ENCODE measurements at places on chromosomes 1 and 21. TPM values are rescaled to one million over a fixed set of nuclear protein-coding genes. Genes with fewer than 3 reads are reported as not detected.

DNA sequence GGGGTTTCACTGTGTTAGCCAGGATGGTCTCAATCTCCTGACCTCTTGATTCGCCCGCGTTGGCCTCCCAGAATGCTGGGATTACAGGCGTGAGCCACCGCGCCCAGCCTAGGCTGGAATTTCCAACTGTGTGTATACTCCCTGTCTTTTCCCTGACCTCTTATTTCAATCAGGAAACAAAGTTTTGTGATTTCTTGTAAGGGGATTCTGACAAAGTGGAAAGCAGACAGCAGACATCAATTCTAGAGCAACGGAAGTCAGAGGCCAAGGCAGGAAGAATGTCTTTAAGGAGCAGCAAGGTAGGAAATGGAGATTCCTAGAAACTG is 36.0 kb upstream of the SLC44A3 start:
- no peak for DNase-seq

The GBP6 gene
- 0.47 TPM for total RNA-seq

GRCh38 chr1:101245246-101245927 is 8.6 kb downstream of the S1PR1 start:
- no peak for DNase-seq

- DNase-seq, result no peak
Observed at GRCh38 chr1:2130156-2130555, 64.4 kb downstream of the FAAP20 start.

DNA sequence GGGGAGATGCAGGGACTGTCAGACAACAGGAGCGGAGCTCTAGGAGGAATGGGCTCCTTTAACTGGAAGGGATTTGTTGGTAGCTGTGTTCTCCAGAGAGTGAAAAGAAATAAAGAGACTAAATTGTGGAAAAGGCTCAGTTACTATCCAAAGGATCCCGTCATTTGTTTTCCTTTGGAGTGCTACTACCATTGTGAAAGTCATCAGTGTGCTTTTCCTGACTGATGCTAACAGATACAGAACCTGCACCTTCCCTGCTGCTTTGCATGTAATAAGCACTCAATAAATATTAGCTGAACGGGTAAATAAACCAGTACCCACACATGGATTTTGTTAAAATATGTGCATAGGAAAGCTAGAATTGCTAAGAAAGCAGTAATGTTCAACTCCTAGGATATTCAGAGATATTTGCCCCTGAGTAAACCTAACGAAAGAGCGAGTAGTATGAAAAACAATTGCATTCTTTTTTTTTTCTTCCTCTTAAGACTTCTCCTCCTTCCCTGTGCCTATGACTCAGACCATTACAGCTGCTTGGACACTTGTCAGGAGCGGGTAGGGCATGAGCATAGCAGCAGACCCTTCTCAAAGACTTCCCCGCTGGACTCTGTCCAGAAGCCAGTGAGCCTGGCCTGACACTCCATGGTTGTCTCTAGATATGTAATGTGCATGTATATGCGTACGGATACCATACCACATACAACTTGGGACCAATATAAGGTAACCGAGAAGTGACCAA is 41.7 kb downstream of the PTGFRN start:
- DNase-seq, result no peak

DNA sequence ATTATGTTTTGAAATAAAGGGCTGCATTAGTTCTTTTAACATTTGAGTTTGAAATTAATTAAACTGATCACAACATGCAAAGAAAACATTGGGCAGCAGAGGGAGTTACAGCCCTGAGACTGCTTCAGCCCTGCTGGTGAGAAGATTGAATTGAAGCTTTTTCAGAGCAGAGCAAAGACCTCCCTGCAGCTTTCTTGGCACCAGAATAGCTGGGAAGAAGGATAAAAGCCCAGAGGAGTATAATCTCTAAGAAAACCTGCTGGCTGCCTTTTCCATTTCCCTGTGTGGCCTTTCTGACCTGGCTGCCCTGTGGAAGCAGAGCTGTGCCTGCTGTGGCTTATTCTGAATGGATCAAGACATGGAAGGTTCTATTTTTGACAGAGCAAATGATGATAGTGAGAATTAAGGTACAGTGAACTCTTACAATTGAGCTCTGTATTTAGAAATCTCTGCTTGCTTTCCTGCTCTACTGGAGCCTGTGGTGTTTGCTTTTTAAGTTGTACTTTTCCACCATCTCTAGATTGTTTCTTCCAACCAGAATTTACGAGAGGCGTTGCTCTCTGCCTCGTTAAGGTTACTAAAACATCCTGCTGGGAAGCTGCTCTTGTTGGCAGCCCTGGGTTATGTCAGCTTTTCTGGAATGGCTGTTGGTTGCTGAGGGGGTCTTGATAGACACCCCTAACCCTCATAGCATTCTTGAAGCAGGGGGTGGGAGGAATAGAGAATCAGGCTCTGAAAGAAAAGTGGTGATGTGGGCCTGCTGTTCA is 9.9 kb downstream of the SNRPE start:
- DNase-seq, result peak; percentile 47

GRCh38 chr1:67264899-67265298 is 42.8 kb upstream of the IL12RB2 start:
- no peak for DNase-seq

The GCSAML gene
- under 0.01 TPM for total RNA-seq
